ENCODE measurements at places on chromosomes 5 and 9.

DNA sequence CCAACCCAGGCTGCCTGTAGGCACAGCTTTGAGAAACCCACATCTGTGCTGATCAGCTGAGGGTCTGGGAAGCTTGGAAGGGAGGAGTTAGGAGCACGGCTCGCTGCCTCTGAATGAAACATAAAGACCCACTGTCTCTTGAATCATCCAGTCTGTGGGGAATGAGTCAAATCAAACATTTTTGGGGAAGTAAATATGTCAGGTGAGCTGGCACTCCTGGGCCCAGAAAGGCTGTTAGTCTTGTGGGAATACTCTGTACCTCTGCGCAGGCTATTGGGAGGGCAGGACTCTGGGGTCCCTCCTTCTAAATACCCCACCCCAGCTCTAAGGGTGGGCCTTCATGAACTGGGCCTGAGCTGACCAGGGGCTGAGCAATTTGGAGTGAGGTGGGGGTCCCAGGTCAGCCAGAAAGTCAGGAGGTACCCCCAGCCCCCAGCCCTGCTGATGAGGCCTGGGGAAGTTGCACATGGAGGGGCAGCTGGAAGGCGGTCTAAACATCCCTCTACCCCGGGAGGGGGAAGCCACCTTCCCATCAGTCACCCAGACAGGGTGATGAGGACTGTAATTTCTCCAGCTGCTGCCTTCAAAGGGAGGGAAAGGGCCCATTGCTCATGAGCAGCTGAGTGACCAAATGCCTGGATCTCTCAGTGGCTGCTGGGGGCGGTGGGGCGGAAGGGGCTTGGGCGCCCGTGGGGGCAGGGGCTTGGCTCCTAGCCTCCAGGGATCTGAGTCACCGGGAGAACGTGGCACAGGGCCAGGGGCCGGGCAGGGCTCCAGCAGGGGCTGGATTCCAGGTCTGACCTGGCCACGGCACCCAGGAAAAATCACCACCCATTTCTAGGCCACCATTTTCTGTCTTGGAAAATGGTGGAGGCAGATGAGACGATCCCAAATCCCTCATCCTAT lies 10.8 kb downstream of the FIBCD1 start:
- no peak for DNase-seq

DNA sequence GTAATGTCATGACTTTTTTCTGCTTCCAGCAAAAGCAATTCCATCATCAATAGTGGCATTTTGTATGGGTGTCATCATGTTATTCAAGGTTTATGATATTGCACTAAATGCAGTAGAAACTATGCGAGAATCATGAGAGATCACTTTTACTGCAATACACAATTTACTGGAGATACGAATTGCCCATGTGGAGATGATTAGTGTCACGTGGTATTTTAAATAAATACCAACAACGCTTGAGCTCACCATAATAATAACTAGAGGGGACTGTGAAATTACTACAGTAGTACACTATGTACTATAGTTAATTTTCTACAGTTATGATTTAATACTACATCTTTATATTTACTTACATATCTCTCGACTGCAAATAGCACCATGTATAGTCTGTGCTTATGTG lies 49.7 kb downstream of the FAM174A start:
- DNase-seq: no peak

DNA sequence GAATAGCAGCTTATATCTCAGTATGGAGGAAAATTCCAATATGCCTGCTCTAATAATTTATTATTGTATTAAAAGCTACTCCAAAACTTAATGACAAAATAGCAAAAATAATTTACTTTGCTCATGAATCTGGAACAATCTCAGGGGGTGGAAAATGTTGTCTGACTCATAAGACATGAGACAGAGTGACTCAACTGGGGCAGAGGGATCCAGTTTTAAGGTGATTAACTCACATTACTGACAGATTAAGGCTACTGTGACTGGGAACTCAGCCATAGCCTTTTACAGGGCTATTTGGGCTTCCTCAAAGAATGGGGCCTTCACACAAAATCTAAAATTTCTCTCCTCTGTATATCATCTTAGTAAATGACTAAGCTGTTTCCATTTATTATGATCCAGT lies 1172.9 kb downstream of the CDH12 start:
- no peak for DNase-seq

DNA sequence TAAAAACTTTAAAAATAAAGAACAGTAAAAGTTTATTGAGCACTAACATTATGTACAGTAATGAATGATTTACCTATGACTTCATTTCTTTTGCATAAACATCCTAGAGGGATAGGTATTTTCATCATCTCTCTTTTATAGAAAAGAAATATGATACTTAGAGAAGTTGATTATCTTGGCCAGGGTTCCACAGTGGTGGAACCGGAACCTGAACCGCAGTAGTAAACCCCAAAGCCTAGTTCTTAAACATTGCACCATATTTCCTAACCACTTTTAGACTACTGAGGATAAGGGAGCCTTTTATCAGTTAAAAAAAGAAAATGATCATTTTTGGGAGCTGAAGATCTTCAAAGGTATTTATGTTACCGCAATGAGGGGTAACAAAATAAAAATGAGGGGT lies 205.7 kb upstream of the SGCD start:
- DNase-seq: no peak

DNA sequence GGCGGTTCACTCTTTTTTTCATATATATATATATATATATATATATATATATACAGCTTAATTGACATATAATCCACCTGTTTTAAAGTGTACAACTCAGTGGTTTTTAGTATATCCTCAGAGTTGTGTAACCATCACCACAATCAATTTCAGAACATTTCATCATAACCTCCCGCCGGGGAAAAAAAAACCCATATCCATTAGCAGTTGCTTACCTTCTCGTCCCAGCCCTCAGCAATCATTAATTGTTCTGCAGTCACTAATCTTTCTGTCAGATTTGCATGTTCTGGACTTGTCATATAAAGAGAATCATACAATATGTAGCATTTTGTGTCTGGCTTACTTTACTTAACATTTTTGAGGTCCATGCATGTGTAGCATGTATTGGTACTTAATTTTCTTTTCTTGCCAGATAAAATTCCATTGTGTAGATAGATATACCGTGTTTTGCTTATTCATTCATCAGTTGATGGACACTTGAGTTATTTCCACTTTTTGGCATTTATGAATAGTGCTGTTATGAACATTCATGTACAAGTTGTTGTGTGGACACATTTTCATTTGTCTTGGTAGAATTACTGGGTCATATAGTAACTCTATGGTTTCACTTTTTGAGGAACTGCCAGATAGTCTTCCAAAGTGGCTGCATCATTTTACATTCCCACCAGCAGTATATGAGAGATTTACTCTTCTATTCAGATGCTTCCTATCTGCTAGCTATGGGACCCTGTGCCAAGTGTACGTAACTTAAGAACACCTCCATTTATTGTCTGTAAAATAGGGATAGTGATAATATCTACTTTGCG lies 3.5 kb upstream of the RNF145 start:
- no peak for DNase-seq

- no peak for DNase-seq
Observed at GRCh38 chr9:36218411-36218901, 27.7 kb downstream of the CLTA start.

GRCh38 chr9:128912270-128912853 lies 8.4 kb upstream of the PHYHD1 start:
- DNase-seq: no peak

- DNase-seq: no peak
Observed at GRCh38 chr9:17121264-17121663, 13.6 kb upstream of the CNTLN start.

DNA sequence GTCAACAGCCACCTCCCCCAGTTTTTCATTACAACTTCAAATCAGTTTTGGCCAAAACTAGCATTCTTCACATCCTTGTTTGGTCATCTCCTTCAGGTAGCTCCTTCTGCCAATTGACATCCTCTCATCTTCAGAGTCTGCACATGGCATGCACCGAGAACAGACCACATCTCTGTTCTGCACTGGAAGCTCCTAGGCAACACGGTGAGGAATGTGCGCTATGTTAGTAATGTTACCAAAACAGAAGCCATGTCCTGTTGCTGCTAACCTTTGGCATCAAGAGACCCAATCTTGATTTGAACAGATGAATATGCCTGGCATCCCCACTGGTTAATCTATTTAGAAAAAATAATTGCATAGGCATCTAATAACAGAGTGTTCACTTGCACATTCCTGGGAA lies 5.1 kb upstream of the HK3 start:
- no peak for DNase-seq

- DNase-seq: no peak
Observed at GRCh38 chr9:131270171-131271015, 5.9 kb downstream of the FAM78A start.

DNA sequence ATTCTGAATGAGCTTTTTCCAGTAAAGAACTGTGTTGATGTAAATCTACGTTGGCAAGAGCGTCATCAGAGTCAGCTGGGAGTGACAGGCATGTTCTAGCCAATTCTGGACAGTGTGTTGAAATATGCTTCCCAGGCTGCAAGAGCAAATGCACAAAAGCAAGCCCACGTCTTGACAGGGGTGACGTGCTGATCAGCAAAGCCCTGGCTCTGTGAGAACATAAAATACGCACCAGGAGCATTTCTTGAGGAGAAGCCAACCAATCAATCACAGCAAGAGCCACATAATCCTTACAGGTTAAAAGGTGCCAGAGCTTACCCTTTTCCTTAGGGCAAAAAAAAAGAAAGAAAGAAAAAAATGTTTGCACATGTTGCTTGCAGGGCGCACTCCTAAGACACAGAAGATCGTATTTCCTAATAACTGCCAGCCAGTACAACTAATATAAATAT lies 148.1 kb downstream of the PDE4D start:
- no peak for DNase-seq

DNA sequence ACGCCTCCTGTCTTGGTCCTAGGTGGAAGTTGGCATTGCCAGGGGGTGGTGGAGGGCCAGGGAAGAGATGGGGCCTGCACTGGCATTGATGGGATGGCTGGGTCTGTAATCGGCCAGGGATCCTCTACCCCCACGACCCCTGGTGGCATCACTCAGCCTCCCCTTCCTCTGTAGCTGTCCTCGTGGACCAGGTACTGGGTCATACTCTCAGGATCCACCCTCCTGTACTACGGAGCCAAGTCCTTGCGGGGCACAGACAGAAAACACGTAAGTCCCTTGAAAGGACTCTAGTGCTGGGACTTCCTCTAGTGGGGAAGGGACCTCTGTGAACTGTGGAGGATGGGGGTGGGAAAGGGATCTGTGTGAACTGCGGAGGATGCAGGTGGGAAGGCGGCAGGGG lies 52.1 kb upstream of the GARNL3 start:
- no peak for DNase-seq

DNA sequence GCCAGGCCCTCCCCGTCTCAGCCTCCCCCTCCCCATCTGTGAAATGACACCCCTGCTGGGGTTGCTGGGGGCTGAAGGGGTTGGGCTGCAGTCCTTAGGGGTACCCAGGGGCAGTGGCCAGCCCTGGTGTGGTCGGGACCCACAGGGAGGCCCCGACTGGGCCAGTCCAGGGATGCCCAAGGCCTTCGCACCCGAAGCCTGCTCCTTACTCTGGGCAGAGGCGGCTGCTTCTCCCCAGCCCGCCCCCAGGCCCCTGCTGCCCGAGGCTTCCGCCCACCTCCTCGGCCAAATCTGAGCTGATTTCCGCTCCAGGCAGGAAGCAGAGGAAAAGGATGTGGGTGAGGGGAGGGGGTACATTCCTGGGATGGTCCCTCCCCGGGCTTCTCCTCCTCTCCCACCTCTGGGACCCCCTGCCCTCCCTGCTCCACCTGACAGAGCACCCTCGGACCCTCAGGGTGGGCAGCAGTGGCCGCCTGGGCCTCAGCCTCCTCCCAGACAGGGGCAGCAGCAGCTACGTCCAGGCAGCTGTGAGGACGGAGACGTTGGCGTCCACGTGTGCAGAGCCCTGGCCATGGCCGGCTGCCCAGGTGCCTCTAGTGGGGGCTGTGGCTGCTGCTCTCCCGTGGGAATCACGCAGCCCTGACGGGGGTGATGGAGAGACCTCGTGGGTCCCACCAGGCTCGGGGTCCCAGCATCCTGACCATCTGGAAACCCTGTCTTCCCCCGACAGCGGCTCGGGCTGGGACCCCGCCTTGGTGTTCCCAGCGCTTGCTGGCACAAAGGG lies 4.2 kb upstream of the NRARP start:
- DNase-seq: no peak

GRCh38 chr5:94793113-94793815 lies 174.8 kb downstream of the SLF1 start:
- DNase-seq: no peak

- no peak for DNase-seq
Observed at GRCh38 chr9:113753398-113754119, 122.5 kb upstream of the ZNF618 start.

- DNase-seq: no peak
Observed at GRCh38 chr5:149002761-149003689, 59.8 kb downstream of the SH3TC2 start.

Data from Panc1 (cell line).